Naive thymus-derived CD8-positive, alpha-beta T cell (primary cell): ENCODE measurements at places on chromosomes 16 and 17. TPM values are rescaled to one million over a fixed set of nuclear protein-coding genes. Genes with fewer than 3 reads are reported as not detected.

MT1F gene
- total RNA-seq: 18.9 TPM

HSD3B7 gene
- total RNA-seq: 1.9 TPM

CTF1 gene
- total RNA-seq: 1.3 TPM

TEX14 gene
- total RNA-seq: 1.1 TPM

ALOXE3 gene
- total RNA-seq: 0.18 TPM

KRT9 gene
- total RNA-seq: not detected

HP gene
- total RNA-seq: not detected

AXIN2 gene
- total RNA-seq: 21.3 TPM

GRCh38 chr16:50334106-50334975, 34.4 kb downstream of the BRD7 start:
- DNase-seq: no peak

- no peak for DNase-seq
These were observed 4.6 kb upstream of the STAT3 start for GRCh38 chr17:42392692-42393415.

GRCh38 chr17:38725066-38725465, 5.1 kb upstream of the CISD3 start:
- no peak for DNase-seq

- no peak for DNase-seq
These were observed 4.8 kb upstream of the PHF12 start for GRCh38 chr17:28956112-28956511.

GRCh38 chr17:43901861-43902589, 5.3 kb downstream of the MPP2 start:
- no peak for DNase-seq

DNA sequence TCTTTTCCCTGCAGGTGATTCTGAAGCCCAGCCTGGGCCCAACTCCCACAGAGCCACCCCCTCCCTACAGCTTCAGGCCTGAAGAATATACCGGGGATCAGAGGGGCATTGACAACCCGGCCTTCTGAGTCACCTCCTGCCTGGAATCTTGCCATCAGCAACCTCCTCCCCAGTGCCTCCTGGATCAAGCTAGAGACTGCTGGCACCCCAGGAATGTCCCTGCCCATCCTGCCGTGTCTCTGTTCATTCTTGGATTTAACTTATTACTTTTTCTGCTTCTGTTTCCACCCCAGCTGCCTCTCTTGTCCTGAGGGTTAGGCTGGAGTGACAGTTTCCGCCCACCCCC, 4.9 kb downstream of the TMEM92 start:
- DNase-seq: no peak

- DNase-seq: no peak
These were observed 10.2 kb downstream of the ARSG start for GRCh38 chr17:68301438-68301959.

DNA sequence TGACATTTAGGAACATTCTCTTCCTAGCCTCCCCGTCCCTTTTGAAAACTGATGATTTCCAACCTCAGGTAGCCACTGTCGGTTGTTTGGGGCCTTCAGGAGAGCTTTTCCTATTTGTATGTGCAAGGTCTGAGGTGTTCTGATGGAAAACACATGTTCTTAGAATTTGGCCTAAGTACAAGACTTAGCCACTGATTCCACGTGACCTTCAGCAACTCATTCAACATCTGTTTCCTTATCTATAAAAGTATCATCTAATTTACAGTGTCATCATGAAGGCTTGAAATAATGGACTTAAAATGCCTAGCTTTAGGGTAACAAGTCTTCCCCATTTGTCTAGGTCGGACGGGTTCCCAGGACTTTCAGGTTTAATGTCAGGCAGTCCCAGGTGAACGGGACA, 259.3 kb downstream of the SOX9 start:
- DNase-seq: no peak

DNA sequence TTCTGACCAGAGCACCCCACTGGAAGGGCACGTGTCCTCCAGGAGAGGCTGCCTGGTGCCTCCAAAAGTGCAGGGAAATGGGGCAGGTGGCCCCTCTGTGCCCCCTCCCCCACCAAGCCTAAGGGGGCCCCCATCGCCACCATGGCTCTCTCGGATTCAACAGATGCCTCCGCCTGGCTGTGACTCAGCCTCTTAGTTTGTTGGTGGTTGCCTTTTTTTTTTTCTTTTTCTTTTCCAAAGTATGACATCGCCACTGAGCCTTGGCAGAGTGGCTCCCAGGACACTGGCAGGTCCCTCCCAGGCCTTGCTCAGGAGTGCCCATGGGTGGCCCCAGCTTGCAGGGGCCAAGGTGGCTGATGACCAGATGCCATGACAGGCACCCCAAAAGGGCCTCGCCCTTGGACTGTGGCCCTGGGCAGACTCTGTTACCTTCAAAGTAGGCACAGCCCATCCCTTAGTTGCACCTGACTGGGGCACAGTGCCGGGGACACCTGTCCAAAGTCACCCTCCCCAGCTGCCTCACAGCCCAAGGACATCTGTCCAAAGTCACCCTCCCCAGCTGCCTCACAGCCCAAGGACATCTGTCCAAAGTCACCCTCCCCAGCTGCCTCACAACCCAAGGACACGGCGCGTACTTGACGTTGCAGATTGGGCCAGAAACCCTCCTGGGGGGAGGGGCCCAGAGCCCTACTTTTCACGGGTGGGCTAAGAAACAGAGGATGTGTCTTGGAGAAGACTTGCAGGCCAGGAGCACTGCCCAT, 29.6 kb downstream of the NPTX1 start:
- no peak for DNase-seq

DNA sequence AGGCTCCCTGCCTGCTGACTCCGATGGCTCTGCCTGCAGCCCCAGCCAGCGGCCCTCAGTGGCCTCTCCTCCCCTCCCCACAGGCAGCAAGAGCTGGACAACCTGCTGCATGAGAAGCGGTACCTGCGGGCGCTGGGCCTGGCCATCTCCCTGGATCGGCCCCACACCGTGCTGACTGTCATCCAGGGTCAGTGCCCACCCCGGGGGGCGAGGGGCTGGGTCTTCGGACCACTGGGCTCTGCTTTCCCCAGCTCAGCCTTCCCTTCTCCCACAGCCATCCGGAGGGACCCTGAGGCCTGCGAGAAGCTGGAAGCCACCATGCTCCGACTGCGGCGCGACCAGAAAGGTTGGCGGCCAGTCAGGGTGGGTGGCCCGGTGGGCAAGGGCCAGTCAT, 3.4 kb downstream of the NOXO1 start:
- DNase-seq: no peak

- no peak for DNase-seq
These were observed 276.9 kb downstream of the SOX9 start for GRCh38 chr17:72397687-72398086.

DNA sequence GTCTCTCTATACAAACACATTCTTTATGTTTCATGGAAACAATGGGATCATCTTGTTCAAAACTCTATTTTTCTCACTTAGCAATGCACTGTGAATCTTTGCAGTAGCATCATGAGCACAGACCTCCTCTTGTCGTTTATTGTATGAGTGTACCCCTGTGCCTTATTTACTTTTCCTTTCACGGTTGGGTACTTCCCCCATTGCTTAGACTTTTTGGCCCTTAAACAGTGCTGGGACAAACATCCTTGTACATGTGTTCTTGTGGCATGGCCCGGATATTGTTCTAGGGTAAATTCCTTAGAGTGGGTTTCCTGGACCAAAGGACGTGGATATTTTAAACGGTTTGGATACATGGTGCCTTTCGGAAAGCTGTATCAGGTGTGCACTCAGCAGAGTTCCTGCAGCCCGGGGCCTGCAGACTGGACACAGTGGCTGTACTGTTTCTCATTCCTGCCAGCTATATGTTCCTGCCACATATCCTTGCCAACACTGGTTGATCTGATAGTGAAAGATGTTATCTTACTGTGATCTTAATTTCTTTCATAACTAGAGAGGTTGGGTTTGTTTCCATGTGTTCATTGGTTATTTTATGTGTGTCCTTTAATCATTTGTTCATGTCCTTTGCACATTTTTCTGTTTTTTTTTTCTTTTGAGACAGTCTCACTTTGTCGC, 111.1 kb downstream of the OR1D5 start:
- DNase-seq: no peak

DNA sequence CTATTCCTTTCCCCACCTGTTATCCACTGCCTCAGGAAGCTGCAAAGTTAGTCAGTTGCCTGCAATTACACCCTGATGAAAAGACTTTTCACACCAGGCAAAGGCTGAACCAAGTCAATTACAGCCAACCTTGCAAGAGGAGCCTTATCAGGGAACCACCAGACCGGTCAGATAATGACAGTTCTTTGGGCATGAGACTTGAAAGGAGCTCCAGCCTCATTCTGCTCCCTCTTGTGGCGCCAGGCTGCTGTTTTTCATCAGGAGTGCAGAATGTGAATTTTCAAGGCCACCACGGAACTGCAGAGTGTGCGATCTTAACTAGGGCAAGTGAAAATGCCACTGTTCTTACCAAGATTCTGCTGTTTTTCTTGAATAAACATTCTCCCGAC, 22.5 kb downstream of the DNAI2 start:
- DNase-seq: no peak

GRCh38 chr17:1160591-1161390, 19.0 kb downstream of the ABR start:
- no peak for DNase-seq

- DNase-seq: no peak
These were observed 6.8 kb upstream of the EZH1 start for GRCh38 chr17:42751628-42752027.

GRCh38 chr17:30238387-30239088, 3.0 kb upstream of the SLC6A4 start:
- DNase-seq: no peak
